Esophagus squamous epithelium (tissue), 5 donors: ENCODE measurements at places on chromosomes 1 and 21.

DNA sequence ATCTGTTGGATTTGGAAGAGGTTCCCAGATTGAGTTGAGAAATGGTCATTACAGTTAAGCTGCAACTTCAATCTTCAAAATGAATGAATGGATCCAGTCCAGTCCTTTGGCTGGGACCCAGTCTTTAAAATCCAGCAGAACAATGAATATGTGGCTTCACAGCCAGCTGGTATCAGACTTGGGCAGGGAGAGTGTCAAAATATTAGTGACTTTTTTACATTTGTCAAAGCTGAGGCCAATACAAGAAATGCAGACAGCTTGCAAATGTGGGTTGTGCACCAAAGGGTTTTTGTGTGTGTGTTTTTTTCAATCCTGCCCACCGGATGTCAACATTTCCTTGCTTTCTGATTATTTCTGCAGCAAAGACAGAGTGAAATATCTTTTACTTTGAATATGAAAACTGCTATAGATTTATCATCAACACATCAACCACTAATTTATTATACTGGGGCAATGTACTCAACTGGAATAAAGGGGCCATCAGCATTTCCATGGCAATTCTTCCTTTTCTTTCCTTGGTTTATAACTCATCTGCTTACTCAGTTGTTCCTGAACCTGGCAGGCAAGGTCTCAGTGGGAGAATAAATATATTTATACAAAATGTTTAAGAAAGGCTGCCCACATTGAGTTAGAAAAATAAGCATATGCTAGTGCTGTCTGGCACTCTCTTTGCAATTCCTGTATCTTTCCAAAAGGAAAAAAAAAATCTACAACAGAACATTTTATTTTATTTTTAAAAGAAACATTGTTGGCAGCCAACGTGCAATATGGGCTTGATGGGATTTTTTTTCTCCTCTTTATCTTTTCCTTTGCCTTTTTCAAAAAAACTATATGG, 491.6 kb upstream of the C1orf87 start:
- DNase-seq: no peak

DNA sequence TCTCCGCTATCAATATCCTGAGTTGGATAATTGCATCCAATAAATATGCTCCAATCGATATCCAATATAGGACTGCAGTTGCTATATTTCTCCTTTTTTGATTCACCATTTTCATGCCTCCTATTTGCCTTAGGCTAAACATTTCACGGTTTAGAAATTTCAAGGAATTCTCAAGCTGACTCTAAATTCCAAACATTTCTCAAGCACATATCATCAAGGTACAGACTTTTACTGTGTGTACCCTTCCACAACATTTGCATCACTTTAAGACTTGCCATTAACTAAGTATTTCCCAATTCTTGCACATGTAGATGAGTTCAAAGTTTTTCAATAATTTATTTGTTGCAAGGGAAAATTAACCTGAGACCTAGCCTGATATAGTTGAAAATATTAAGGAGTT, 795.2 kb upstream of the TMPRSS15 start:
- no peak for DNase-seq

- no peak for DNase-seq
Observed at GRCh38 chr1:210464519-210465039, 135.9 kb downstream of the HHAT start.

GRCh38 chr1:84206375-84206774, 62.3 kb downstream of the PRKACB start:
- no peak for DNase-seq

DNA sequence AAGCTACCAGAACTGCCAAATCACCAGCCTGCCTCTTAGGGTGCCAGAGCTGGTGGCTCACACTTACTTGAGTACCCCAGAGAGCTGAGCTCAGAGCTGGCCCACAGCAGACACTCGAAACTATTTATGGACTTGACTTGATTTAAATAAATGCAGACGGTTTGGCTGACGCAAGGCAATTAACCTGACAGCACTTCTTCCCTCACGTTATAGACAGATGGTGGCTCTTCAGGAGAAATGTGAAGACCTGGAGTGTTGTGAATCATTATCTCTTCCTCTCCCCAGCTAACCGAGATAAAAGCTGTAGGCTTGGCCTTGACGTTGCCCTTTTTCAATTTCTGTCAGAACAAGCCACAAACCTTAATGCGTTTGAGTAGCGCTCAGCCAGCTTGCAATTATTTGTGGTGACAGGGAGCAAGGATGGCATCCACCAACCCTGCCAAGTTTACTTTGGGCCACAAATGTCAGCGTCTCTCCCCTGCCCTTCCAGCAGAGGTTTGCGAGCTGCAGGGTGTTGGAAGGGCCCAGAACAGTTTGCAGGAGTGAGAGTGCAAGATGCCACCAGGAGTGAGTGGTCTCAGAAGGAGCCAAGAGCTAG, 34.0 kb upstream of the BCAR3 start:
- DNase-seq: no peak

DNA sequence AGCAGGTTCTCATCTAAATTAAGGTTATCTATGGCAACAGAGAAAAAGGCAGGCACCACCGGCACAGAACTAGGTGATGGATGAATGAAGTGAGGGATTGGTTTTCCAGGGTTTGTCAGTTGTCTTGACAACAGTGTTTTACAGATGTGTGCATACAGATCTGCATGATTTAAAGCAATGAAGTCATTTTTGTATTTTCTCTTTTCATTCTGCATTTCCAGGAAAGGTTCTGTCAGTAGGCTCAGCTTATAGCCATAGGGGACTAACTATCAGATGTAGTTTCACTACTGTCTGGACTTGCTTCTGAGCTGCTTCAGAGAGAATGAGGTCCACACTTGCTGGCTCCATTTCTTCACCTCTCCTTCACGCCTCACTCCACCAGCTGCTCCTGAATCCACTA, 98.2 kb upstream of the LMO4 start:
- no peak for DNase-seq
